ENCODE measurements at places on chromosomes 1 and 21.

GRCh38 chr1:41261926-41262618 is 20.0 kb upstream of the SCMH1 start:
- DNase-seq: no peak

DNA sequence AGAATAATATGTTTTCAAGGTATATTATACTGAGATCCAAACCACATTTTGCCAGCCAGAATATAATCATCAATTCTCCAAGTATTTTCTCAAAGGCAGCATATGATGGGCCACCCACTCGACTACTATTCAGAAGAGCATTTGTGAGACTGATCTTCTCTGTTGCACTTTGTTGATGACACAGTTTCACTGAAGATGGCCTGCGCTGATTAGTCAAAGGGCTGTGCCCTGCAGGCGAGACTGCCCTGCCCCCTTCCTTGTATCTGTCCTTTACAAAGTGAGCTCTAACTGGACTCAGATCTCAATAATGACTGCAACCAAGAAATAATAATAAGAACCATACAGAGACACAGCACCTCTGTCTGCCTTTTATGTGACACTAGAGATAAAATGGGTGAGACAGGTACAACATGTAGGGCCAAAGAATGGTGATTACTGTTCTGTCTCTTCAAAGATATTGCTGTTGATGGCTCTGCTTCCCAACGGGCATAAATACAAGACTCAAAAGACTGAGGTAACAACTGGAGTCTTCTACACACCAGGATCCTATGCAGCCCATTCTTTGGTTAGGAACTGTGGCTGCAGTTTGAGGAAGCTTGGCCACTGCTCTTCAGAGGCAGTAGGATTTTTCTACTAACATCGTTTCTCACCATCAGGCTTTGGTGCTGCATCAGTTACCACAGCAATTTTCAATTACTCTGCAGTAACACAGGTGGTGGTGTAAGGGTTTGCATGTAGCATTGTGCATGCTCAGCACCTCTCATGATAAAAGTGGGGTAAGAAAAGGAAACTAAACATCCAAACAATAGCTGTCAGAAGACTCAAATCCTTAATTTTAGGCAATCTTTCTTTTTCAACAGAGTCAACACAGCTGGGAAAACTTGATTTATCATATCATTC is 481.1 kb downstream of the PTBP2 start:
- no peak for DNase-seq

- DNase-seq: no peak
Measured at GRCh38 chr1:17874231-17874630, 119.1 kb downstream of the ACTL8 start.

- no peak for DNase-seq
Measured at GRCh38 chr1:42431514-42431913, 24.3 kb downstream of the ZMYND12 start.

DNA sequence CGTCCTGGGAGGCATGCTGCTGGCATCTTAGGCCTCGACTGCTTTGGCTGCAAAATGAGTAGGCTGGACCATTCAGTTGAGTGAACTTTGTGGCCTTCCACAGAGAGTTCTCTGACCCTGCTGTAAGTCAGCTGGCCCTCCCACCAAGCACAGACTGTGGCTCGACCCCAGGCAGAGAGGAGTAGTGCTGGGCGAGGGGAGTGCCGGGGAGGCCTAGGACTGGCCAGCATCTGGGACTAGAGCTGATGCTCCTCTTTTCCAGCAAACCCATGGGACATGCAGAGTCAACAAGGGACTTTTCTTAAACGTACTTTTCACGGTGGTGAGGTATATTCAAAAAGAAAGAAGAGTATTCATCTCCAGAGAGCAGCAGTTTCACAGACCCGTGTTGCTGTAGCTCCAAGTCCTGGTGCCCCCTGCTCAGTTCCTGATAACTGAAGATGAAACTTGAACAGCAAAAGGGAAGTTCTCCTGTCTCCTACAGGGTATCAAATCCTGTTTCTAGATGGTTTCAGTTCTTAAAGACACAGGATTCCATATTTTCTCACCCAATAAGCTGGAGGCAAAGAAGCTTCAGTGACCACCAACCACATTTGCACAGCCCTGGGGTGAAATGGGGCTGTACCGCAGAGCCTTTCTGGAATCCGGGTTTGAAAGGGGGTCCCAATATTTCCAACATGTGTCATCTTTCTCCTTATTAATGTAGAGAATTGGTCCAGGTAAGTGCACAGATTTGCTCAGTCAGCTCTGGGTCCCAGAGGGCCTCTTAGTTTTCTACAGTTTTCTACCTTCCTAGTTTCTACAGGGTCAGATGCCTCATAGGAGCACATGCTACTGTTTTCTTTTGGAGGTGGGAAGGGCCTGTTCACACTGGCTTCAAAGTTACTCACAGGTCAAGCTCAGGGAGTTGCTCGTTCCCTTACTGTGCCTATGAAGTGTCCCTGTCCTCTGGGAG is 20.9 kb downstream of the BATF3 start:
- no peak for DNase-seq

GRCh38 chr1:114353262-114353661 is 157.7 kb downstream of the TRIM33 start:
- DNase-seq: no peak

DNA sequence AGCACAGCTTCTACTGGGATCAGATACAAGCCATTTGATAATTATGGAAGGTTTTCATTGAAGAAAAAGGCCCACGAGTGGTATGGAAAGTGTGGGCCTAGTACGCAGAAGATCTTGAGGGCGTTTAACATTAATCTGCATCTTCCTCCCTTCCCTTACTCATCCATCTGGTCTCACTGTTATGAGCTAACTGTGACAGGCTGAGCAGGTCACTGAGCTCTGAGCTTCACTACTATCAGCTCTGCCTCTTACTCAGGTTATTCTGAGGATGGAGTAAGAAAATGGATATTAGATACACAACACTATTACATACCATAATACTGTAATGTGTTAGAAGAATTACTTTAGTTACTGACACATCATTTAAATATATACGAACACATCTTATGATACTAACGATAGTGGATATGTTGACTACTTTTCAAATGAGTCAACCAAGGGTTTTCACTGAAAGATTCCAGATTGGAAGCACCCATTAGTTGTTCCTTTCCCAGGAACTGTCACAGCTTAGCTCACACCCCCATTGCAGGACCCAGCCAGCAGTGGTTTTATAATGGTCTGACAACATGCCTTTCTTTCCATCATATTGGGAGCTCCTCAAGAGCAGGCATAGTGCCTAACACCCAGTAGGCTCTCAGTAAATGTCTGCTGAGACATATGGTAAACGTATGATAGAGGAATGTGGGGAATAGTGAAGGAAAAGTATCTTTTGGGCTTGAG is 97.8 kb upstream of the C8B start:
- DNase-seq: no peak

DNA sequence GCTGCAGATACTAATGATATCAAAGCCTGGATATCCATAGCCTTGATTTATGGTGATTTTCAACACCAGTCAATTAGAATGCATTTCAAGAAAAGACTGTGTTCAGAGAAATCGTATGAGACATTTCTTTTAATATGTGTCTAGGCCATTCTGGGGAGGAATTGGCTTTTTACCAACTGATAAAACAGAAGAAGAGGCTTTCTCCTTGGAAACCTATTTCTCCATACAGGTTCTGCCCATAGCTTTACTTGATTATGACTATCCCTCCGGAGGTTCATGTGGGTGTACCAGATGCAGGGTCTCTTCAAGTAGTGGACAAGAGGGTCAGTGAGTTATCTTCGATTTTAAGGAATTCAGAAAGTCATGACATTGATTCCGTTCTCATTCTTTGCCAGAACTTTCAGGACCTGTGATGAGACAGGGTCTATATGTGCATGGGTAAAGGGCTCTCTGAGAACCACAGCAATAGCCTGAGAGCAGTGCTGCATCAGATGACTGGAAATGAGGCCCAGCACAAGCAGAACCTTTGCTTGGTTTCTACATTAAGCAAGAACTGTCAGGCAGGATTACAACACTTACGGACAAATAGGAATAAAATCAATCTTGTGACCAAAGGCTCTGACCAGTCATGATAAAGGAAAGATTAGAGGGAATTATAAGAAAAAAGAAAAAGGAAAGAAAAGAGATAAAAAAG is 263.7 kb upstream of the SGIP1 start:
- no peak for DNase-seq

DNA sequence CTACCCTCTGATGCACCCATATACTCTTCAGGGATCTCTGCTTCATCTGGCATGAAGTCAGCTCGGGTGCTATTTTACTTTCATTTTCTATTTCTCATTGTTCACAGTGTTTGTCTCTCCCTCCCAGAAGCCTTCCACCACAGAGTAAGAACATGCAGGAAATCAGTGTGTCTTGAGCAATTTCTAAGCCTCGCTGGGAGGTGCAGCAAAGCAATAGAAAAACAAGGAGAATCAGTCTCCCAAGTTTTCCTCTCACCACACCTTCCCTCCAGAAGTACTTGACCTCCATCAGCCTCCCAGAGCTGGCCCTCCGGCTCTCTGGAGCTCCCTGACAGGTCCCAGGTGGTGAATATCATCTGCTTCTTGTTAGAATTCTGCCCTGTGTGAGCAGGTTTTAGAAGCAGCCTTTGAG is 594.7 kb upstream of the CAMK1G start:
- DNase-seq: no peak

Data from stimulated activated CD4-positive, alpha-beta T cell treated with anti-CD3 and anti-CD28 coated beads, Interleukin-15, amount 100 ng/mL, for 48 hours (primary cell).